ENCODE measurements at places on chromosomes 2 and 18.

DNA sequence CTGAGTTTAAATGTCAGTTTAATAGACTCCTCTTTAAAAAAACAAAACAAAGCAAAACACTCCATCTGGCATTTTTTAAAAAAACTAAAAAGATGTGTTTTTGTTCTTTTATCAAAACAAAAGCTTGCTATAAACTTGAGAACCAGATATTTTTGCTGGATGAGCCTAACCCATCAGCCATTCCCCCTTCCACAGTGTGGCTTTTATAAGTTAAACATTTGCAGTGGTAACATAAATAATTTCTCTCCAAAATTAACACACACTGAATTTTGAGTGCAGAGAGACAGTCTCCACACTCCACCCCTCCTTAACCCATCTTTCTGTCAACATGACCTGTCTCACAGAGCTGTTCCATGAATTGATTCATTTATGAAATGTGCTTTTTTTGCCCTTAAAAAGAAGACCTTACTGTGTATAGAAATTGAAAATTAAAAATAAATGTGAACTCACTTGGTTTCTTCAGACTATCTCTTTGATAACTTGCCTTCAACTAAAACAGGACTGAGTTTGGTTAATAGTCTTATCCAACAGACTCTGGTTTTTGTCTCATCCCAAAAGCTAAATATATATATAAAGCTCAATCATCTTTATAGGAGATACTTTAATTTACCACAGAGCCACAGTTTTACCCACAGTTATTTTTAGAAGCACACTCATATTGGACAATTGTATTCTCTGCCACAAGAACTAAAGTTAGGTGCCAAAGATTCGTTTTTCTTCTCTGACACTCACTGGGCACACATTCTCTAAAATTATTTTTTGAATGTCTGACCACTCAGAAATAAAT, 64.8 kb upstream of the STK39 start:
- no peak for DNase-seq

DNA sequence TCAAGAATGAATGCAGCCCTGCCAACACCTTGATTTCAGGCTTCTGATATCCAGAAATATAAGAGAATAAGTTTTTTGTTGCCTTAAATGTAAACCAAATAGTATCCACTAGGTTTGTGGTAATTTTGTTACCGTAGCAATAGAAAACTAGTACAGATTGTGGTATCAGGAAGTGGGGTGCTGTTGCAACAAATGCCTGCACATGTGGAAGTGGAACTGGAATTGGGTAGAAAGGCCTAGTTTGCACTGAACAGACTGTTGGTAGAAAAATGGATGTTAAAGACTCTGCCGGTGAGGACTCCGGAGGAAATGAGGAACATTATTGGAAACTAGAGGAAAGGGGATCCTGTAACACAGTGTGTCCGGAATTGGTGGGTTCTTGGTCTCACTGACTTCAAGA, 145.8 kb upstream of the MGAT5 start:
- DNase-seq = no peak

DNA sequence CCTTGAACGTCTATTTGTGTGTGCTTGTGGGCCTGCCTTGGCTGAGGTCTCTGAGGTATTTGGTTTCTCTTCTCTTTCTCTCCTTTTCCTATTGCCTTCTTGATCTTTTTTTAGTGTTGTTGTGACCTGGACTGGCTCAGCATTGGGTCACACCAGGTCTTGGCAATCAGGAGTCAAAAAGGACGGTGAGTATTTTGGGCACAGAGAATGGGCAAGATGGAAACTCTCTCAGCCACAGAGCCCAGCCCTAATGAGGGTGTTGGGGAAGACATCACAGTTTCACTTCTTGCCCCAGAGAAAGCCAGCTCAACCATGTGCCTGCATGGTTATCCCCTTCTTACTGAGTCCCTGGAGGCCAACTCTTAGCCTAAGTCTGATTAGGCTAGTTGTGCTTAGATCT, 13.7 kb upstream of the INO80C start:
- no peak for DNase-seq

DNA sequence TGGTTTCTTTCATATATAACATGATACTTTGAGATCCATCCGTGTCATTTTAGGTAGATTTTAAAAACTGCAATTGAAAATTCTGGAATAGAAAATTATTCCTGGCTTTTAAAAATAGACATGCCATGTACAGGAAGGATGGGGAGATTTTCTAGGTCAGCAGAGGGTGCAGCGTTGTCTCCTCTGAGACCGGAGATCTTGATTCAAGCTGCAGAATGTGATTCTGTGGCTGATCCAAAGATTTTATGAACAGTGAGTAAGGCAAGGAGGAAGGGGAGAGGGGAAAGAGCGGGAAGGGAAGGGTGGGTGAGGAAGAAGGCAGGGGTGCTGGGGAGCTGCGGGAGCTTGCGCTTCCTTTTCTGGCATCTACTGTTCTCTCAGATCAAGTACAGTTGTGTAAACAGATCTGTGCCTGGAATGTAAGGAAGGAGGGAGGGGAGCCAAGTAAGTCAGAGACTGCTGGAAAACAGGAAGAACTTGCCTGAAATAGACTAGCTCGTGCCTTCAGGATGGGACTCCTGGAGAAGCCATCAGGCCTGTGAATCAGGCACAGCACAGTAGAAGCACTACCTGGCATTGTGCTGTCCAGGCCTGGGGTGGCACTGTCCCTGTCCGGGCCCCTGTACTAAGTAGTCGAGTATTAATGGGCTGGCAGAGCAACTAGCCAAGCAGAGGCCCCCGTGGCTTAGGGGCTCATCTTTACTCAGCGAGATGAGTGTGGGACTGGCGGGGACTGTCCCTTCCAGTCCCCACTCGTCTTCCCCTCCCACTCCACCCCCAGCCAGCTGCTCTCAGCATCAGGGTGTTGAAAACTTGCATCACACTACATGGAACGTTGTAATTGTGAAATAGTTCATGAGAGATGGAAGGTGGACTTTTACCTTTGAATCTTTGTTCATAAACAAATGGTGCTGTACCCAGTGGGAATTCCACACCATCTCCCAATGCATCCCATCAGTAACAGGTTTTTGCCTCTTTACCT, 163.5 kb downstream of the UXS1 start:
- peak; percentile 70 for DNase-seq

DNA sequence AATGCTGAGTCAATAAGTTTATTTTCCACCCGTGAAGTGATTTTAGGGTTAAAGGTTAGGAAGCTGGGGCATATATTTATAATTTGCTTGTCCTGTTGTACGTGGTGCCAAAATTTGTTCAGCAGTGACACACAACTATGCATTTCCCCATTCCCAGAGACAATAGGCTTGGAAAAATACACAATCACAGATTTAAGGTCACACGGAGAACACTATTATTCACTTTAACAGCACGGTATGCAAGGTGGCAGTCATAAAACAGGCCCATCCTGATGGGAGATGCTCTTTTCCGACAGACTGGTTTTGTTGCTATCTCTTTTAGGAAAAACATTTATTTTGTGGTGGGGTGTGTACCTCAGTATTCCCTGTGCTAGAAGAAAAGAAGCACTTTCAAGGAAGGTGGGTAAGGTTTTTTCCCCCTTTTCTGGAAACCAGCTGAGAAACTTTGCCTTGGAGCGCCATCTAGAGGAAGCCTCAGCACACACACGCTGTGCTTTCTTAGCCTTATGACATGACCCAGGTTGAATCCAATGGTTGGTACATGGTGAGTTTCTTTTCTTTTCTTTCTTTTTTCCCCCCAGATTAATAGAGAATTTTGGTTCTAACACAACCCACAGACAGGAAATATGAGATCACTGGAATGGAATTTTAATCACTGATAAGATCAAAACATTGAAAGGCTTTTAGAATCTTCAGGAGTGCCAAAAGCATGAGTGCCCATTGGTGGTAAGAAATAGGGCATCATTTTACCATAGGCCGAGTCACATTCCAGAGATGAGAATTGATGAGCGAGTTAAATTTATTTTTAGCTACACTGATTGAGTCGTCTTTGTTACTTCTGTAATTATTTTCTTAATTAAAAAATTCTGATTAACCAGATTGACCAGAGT, 332.1 kb downstream of the AGPS start:
- DNase-seq = peak; percentile 7

- DNase-seq = no peak
Observed at GRCh38 chr2:64792300-64792699, 138.6 kb upstream of the SERTAD2 start.

- no peak for DNase-seq
Observed at GRCh38 chr2:218252509-218253231, 8.1 kb upstream of the GPBAR1 start.

DNA sequence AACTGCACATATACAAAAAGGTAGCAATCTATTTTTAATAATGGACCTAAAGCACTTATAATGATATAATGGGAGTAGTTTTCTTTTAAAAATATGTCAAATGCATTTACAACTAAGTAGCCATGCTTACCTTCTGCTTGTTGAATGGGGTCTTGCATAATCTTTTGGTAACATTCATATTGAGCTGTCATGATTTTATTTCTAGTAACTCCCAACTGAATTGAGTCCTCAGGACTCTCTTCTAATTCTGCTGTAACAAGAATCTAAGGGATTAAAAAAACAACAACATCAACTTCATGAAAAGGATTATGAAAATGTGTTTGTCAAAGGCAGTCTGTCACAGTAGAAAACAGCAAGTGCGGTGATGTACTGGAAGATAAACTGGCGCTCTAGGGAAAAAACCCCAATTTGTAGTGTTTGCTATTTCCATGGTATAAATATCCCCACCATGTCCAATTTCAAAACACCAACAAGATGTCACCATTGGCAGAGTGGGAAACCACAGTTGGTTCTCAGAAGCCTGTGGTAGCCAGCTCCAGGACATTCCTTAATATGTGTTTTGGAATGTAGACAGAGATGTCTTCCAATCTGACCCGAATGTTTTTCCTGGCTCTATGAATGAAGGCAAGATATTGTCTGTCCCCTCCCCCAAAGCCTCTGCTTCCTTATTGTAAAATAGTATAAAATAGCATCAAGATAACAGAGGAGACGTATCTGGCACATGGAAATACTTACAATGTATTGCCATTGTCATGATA, 64.8 kb downstream of the CALCRL start:
- no peak for DNase-seq

- no peak for DNase-seq
Observed at GRCh38 chr2:74724496-74724895, 70.4 kb downstream of the SEMA4F start.

DNA sequence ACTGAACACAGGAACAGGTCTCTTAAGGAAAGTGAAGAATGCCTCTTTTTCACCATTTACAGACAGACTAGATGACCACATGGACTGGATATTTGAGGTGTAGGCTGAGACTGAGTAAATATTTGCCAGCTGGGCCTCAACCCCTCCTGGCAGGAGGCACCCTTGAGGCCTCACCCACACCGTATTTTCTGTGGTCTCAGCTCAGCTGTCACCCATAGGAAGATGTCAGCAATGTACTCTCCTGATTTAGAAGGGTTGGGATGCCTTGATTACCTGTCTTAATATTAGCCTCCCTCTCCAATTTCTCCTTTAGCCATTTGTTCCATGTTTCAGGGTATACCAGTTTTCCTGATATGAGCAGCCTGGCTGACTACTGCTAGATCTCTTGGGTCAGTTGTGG, 20.3 kb downstream of the ADCYAP1 start:
- no peak for DNase-seq

DNA sequence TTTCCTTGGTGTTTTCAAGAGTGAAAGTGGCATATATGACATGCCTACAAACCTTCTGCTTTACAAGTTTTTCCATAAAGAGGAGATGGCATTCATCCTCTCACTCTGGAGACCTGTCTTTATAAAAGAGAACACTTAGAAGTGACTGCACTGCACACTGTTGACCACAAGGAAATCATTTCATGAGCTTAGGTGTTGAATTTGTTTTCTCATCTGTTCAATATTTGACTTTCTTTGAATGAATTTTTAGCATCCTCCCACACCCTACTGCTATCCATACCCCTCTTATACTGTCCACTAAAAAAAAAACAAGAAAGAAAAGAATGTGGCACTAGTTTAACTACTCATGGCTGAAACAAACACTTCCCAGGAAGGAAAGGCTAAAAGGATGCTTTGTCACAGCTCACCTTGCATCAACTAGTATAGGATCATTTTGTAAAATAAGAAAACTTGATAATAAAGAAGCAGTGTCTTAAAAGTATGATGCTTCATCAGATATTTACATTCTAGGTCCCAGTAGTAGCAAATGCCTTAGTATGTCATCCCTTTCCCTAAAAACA, 83.0 kb downstream of the ACVR1 start:
- no peak for DNase-seq

GRCh38 chr2:32482471-32482870, 125.6 kb downstream of the BIRC6 start:
- DNase-seq = no peak

Measured in HFF-Myc (cell line).